ENCODE measurements at places on chromosomes 6 and 20. TPM values are rescaled to one million over a fixed set of nuclear protein-coding genes. Genes with fewer than 3 reads are reported as not detected.
A peak's percentile ranks its signal among the peaks of the same experiment; 100 is the strongest.

Gene SIGLEC1
- 0.07 TPM for total RNA-seq

Gene PI16
- 0.18 TPM for total RNA-seq

Gene MRAP2
- total RNA-seq = 7.4 TPM

Gene SLC17A1
- total RNA-seq = not detected

Gene FRMD1
- total RNA-seq = not detected

Gene HLA-DPA1
- 1.2 TPM for total RNA-seq

Gene GATA5
- total RNA-seq = 0.49 TPM

DNA sequence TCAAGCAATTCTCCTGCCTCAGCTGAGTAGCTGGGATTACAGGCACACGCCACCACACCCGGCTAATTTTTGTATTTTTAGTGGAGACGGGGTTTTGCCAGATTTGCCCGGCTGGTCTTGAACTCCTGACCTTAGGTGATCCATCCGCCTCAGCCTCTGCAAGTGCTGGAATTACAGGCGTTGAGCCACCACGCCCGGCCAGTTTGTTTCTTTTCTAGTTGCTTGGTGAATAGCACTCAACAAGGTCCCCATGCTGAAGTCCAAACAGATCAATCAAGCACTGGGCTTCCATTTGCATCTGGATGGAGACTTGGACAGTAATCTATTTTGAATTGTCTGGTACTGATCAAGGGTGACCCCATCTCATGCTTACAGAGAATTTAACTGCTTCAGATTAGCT lies 108.9 kb upstream of the FOXO3 start:
- DNase-seq = no peak
- H3K36me3 ChIP-seq = no peaks in the 10 kb centered on the region
- no peak overlapping the region for H3K4me3 ChIP-seq
- no peak overlapping the region for H3K27ac ChIP-seq

GRCh38 chr20:47150403-47151152 lies 205.9 kb downstream of the ZMYND8 start:
- H3K4me3 ChIP-seq = no peak overlapping the region
- H3K27ac ChIP-seq = no peak overlapping the region
- H3K36me3 ChIP-seq = no peaks in the 10 kb centered on the region
- no peaks in the 10 kb centered on the region for H3K4me1 ChIP-seq
- H3K27me3 ChIP-seq = peaks cover 47% of the 10 kb centered on the region

DNA sequence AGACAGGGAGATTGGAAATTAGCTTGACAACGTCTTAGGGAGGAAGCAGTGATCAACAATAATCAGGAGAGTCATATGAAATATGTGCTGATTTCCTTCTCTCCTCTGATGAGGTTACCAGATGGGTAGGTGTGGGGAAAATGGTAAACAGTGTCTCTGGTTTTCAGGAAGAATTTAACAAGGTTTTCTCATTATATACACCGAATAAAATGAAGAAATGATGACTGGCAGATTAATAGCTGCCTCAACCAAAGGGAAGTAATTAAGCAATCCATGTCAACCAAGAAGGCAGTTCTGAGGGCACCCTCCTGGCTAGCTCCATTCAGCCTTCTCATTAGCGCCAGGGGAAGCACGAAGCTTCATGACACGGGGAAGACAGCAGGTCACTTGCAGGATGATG lies 12.7 kb upstream of the RAMACL start:
- DNase-seq = no peak
- H3K27ac ChIP-seq = no peak overlapping the region
- no peaks in the 10 kb centered on the region for H3K4me1 ChIP-seq
- H3K36me3 ChIP-seq = no peaks in the 10 kb centered on the region

DNA sequence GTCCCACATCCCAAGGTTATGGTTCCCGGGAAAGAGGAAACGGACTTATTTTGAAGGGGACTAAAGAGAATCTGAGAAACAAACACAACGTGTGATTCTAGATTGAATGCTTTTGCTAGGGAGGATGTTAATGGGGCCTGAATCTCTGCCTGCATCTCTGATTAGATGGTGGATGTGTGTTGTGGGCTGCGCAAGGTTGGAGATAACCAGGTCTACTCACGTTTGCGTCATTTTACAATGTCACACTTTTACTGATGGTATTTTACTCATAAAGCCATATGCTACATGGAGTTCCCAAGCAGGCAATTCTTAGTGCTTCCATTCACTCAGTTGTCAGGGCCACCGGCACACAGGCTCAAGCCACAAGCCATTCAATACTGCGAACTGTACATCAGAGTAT lies 23.2 kb upstream of the CCR6 start:
- H3K27me3 ChIP-seq = peaks cover 48% of the 10 kb centered on the region
- H3K36me3 ChIP-seq = no peaks in the 10 kb centered on the region
- no peak overlapping the region for H3K27ac ChIP-seq
- DNase-seq = no peak
- H3K4me1 ChIP-seq = peaks cover 6% of the 10 kb centered on the region

GRCh38 chr6:37496951-37497885 lies 2.5 kb downstream of the CCDC167 start:
- H3K27ac ChIP-seq = peak overlapping the region; percentile 68
- H3K4me3 ChIP-seq = no peak overlapping the region
- H3K4me1 ChIP-seq = peaks cover 22% of the 10 kb centered on the region
- H3K27me3 ChIP-seq = no peaks in the 10 kb centered on the region

GRCh38 chr6:157520596-157521361 lies 139.8 kb downstream of the ZDHHC14 start:
- peaks cover 3% of the 10 kb centered on the region for H3K36me3 ChIP-seq
- H3K27ac ChIP-seq = peak overlapping the region; percentile 84
- H3K4me3 ChIP-seq = no peak overlapping the region
- H3K4me1 ChIP-seq = peaks cover 58% of the 10 kb centered on the region

- H3K4me1 ChIP-seq = no peaks in the 10 kb centered on the region
- no peak for DNase-seq
- no peak overlapping the region for H3K27ac ChIP-seq
- no peaks in the 10 kb centered on the region for H3K36me3 ChIP-seq
- H3K4me3 ChIP-seq = no peak overlapping the region
Measured at GRCh38 chr6:155690820-155691219, 235.2 kb upstream of the NOX3 start.

GRCh38 chr20:19967445-19967844 lies 49.7 kb upstream of the NAA20 start:
- H3K27me3 ChIP-seq = peaks cover 12% of the 10 kb centered on the region
- H3K4me1 ChIP-seq = no peaks in the 10 kb centered on the region
- H3K36me3 ChIP-seq = no peaks in the 10 kb centered on the region
- H3K27ac ChIP-seq = no peak overlapping the region

Data from K562 (cell line).